ENCODE measurements at places on chromosomes 5 and 9. TPM values are rescaled to one million over a fixed set of nuclear protein-coding genes. Genes with fewer than 3 reads are reported as not detected.

PLPP1 gene
- 47.2 TPM for total RNA-seq

REEP2 gene
- 40.2 TPM for total RNA-seq

ANKH gene
- 12.1 TPM for total RNA-seq

PRR16 gene
- total RNA-seq = 0.73 TPM

BRIX1 gene
- total RNA-seq = 64.5 TPM

ARPC5L gene
- total RNA-seq = 50.6 TPM

PCDHB11 gene
- total RNA-seq = 1.4 TPM

BSPRY gene
- 5.5 TPM for total RNA-seq

UGT3A2 gene
- 19.4 TPM for total RNA-seq

TRIM14 gene
- total RNA-seq = 19.4 TPM

STK32A gene
- total RNA-seq = 2.5 TPM

DNA sequence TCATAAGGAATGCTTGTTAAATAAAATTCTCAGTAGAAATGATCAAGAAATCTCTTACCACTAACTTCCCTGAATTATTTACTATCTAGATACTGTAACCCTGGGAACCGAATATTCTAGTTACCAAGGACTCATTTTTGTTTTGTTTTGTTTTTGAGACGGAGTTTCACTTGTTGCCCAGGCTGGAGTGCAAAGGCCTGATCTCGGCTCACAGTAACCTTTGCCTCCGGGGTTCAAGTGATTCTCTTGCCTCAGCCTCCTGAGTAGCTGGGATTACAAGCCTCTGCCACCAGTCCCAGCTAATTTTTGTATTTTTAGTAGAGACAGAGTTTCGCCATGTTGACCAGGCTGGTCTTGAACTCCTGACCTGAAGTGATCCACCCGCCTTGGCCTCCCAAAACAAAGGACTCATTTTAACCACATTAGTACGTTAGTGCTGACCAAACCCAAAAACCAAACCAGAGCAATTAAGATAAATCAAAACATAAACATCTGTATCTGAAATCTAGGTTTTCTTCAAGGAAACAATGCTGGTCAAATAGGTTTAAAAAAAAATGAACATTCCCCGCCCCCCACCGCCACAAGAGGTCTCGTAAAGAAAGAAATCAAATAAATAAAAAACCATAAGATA is 3.7 kb downstream of the TXN start:
- DNase-seq = no peak
- no peaks in the 10 kb centered on the region for H3K27me3 ChIP-seq
- H3K4me1 ChIP-seq = peaks cover 5% of the 10 kb centered on the region
- H3K36me3 ChIP-seq = peaks cover 28% of the 10 kb centered on the region
- H3K4me3 ChIP-seq = no peak overlapping the region

- H3K4me3 ChIP-seq = no peak overlapping the region
- no peaks in the 10 kb centered on the region for H3K36me3 ChIP-seq
- no peak for DNase-seq
These were observed 24.9 kb upstream of the CCDC112 start for GRCh38 chr5:115321309-115321708.

GRCh38 chr5:34737731-34738130 is 81.6 kb downstream of the RAI14 start:
- H3K27me3 ChIP-seq = no peaks in the 10 kb centered on the region
- DNase-seq = no peak
- H3K27ac ChIP-seq = no peak overlapping the region
- no peak overlapping the region for H3K4me3 ChIP-seq
- H3K4me1 ChIP-seq = peaks cover 8% of the 10 kb centered on the region

GRCh38 chr5:132253452-132254320 is 3.8 kb upstream of the PDLIM4 start:
- no peak overlapping the region for H3K4me3 ChIP-seq
- H3K27ac ChIP-seq = no peak overlapping the region
- no peak for DNase-seq
- H3K36me3 ChIP-seq = no peaks in the 10 kb centered on the region
- H3K4me1 ChIP-seq = peaks cover 6% of the 10 kb centered on the region

DNA sequence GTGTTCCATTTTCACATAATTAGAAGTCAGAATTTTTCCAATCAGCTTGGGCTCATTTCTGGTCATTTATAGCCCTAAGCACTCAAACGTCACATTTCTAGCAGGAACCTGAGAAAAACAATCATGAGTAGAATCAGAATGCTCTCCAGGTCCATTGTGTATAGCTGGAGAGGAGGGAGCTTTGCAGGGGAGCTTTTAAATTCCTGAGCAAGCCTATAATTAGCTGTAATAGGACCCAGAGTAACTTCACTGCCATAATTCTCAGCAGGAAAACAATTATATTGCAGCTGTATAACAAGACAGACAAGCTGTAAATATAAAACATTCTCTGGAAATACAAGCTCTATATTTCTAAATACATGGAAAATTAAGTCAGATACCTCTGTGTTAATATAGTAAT is 637.6 kb upstream of the SGCD start:
- DNase-seq = no peak
- no peak overlapping the region for H3K4me3 ChIP-seq
- no peaks in the 10 kb centered on the region for H3K27me3 ChIP-seq
- no peak overlapping the region for H3K27ac ChIP-seq
- no peaks in the 10 kb centered on the region for H3K4me1 ChIP-seq

GRCh38 chr5:116564756-116565490 is 9.7 kb downstream of the SEMA6A start:
- H3K4me1 ChIP-seq = peaks cover 47% of the 10 kb centered on the region
- no peak overlapping the region for H3K4me3 ChIP-seq
- DNase-seq = no peak
- no peak overlapping the region for H3K27ac ChIP-seq

GRCh38 chr9:100472788-100473275 is at the start of gene TMEFF1:
Gene TMEFF1 (plus strand): TSS chr9:100473149. CDS start chr9:100473545, 396 bp downstream.
- H3K4me1 ChIP-seq = peaks cover 5% of the 10 kb centered on the region
- peaks cover 3% of the 10 kb centered on the region for H3K36me3 ChIP-seq
- H3K27me3 ChIP-seq = no peaks in the 10 kb centered on the region
- DNase-seq = peak; percentile 50
- peak within 1 kb of the TSS; percentile 85 for H3K27ac ChIP-seq
- peak within 1 kb of the TSS; percentile 80 for H3K4me3 ChIP-seq

GRCh38 chr9:127793093-127793708 is 7.4 kb downstream of the CDK9 start:
- no peak for DNase-seq
- no peaks in the 10 kb centered on the region for H3K4me1 ChIP-seq
- H3K36me3 ChIP-seq = peaks cover 18% of the 10 kb centered on the region
- no peak overlapping the region for H3K4me3 ChIP-seq
- H3K27ac ChIP-seq = no peak overlapping the region

DNA sequence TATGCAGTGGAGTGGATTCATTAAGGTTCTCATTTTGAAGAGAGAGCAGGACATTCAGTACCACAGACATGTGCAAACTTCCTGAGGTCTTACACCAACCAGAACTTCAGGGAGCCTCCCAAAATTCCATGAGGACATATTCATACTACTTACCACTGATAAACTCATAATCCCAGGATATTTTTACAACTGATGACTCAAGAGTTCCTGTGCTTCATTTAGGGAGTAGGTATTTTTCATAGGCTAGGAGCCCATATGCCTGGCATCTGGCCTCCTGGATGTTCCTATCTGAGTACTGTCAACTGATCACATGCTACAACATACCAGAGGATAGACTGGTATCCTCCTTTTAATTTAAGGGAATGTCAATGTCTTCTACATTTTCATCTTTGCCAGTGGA is 578.0 kb downstream of the EFNA5 start:
- no peaks in the 10 kb centered on the region for H3K4me1 ChIP-seq
- no peaks in the 10 kb centered on the region for H3K36me3 ChIP-seq
- DNase-seq = no peak
- H3K4me3 ChIP-seq = no peak overlapping the region
- no peaks in the 10 kb centered on the region for H3K27me3 ChIP-seq

GRCh38 chr9:88889386-88889785 is 101.9 kb upstream of the S1PR3 start:
- H3K27me3 ChIP-seq = no peaks in the 10 kb centered on the region
- H3K4me3 ChIP-seq = no peak overlapping the region
- H3K4me1 ChIP-seq = no peaks in the 10 kb centered on the region
- H3K36me3 ChIP-seq = no peaks in the 10 kb centered on the region

DNA sequence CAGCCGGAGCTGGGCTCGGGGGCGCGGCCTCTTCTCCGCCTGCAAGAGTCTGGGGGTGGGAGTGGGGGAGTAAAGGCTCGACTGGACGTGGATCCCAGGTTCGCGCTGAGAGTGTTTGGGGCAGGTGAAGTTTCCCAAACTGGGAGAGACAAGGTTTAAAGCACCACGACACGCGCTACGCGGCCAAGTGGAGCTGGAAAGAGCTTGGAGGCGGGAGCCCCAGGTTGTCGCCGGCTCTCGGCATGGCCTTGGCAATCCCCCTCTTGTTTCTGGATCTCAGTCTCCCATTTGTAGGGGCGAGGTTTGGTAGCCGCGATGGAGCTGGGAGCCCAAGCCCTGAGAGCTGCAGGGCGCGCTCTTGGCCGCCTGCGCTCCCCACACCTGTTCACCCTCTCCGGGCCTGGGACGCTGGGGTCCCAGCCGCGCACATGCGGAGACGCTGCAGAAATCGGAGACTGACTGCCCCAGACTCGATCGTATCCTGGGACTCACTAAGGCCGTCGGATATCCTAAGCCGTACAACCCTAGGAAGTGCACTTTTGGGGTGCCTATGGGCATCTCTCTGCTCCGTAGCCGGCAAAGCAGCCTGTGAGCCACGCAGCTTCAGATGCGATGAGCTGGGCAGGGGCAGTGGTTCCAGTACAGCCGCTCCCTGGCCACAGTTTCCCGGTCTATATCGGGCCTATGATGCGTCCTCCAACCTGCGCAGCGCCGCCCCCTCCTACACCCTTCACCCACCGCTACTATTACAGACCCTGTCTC is 937 bp downstream of the TMOD1 start:
- peaks cover 60% of the 10 kb centered on the region for H3K27me3 ChIP-seq
- H3K36me3 ChIP-seq = no peaks in the 10 kb centered on the region
- peak overlapping the region; percentile 69 for H3K4me3 ChIP-seq
- no peak overlapping the region for H3K27ac ChIP-seq
- peaks cover 5% of the 10 kb centered on the region for H3K4me1 ChIP-seq

- H3K27me3 ChIP-seq = no peaks in the 10 kb centered on the region
- H3K36me3 ChIP-seq = no peaks in the 10 kb centered on the region
- no peak overlapping the region for H3K27ac ChIP-seq
These were observed 130.1 kb upstream of the OSMR start for GRCh38 chr5:38715696-38716095.

DNA sequence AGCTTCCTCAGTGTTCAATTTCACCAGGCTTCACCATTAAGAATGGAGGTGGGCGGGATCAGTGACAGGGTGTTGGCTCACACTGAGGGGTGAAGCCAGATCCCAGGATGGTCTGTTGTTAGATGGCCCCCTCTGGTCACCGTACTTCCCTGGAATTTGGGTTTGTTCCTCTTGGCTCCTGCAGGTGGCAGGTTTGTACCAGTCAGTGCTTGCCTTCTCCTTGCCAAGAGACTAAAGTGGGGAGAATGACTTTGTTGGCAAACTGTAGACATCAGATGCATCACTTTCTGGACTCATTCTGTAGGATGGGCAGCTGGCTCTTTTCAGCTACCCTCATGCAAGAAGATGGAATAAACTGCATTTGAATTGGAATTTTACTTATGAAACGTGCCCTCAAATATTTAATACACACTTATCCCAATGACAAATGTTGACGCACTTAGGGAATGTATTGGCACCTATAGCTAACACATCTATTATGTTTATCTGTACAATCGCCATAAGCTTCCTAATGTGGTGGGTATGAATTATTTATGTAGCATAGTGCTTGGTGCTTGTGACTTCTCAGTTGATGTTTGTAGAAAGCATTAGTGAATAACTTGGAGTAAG is 31.4 kb upstream of the ANKRD55 start:
- no peak overlapping the region for H3K4me3 ChIP-seq
- H3K36me3 ChIP-seq = no peaks in the 10 kb centered on the region
- H3K27ac ChIP-seq = no peak overlapping the region
- H3K4me1 ChIP-seq = no peaks in the 10 kb centered on the region

DNA sequence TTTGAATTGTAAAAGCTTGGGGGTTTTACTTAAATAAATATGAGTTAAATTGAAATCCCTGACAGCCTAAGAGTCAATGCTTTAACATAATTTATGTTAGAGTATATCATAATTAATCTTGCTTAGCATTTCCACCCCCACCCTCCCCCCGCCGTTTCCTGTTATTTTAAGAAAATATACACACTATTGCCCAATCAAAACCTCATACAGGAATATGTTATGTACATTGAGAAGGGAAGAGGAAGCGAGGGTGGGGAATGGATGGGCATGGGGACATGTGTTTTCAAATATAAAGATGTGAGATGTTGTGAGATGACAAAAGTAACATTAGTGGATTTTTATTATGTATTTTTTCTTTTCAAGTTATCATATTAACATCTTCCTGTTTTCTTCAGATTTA is 561.1 kb upstream of the MEF2C start:
- no peaks in the 10 kb centered on the region for H3K27me3 ChIP-seq
- no peak overlapping the region for H3K4me3 ChIP-seq
- no peaks in the 10 kb centered on the region for H3K36me3 ChIP-seq

GRCh38 chr5:142320851-142321560 is 3.8 kb downstream of the SPRY4 start:
- no peaks in the 10 kb centered on the region for H3K27me3 ChIP-seq
- H3K4me1 ChIP-seq = peaks cover 26% of the 10 kb centered on the region
- peak overlapping the region; percentile 57 for H3K4me3 ChIP-seq

GRCh38 chr9:113311961-113312360 is 8.8 kb upstream of the RNF183 start:
- H3K4me1 ChIP-seq = no peaks in the 10 kb centered on the region
- no peak overlapping the region for H3K4me3 ChIP-seq
- H3K27me3 ChIP-seq = no peaks in the 10 kb centered on the region
- no peak for DNase-seq
- no peak overlapping the region for H3K27ac ChIP-seq

GRCh38 chr9:5790923-5791322 is 42.0 kb downstream of the ERMP1 start:
- no peak overlapping the region for H3K4me3 ChIP-seq
- no peak for DNase-seq
- H3K27me3 ChIP-seq = no peaks in the 10 kb centered on the region
- H3K27ac ChIP-seq = no peak overlapping the region
- no peaks in the 10 kb centered on the region for H3K4me1 ChIP-seq
- peaks cover 3% of the 10 kb centered on the region for H3K36me3 ChIP-seq

GRCh38 chr5:132962429-132963021 is 909 bp downstream of the AFF4 start:
- no peaks in the 10 kb centered on the region for H3K36me3 ChIP-seq
- peak overlapping the region; percentile 89 for H3K27ac ChIP-seq
- no peak for DNase-seq
- no peaks in the 10 kb centered on the region for H3K27me3 ChIP-seq

DNA sequence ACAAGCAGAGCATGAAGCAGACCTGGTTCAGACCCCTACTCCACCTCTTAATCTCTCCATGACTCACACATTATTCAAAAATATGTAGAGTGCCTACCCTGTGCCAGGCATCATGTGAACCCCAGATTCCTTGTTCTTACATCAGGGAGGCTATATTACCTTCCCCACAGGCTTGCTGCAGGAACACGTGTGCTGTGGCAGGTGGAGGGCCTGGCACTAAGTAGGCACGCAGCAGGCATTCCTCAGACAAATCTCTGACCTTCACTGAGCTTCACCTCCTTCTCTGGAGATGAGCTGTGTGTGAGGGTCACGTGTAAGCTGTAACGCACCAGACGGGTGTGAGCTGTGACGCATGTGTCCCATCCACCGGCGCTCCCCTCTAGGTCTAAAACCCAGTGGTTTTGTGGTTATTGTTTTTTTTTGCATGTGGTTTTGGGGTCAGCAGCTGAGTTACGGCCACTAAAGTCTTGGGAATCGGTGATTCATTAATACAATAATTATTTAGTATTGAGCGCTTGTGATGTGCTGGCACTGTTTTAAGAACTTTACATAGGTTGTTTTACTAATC is 30.3 kb downstream of the ANGPTL2 start:
- no peaks in the 10 kb centered on the region for H3K36me3 ChIP-seq
- H3K27me3 ChIP-seq = no peaks in the 10 kb centered on the region
- no peak overlapping the region for H3K4me3 ChIP-seq
- DNase-seq = no peak

All from H1 (cell line).